KG1 (cell line): ENCODE measurements at places on chromosomes 5 and 9.

GRCh38 chr9:93406371-93406770 is 45.1 kb upstream of the FAM120A start:
- no peak for DNase-seq

DNA sequence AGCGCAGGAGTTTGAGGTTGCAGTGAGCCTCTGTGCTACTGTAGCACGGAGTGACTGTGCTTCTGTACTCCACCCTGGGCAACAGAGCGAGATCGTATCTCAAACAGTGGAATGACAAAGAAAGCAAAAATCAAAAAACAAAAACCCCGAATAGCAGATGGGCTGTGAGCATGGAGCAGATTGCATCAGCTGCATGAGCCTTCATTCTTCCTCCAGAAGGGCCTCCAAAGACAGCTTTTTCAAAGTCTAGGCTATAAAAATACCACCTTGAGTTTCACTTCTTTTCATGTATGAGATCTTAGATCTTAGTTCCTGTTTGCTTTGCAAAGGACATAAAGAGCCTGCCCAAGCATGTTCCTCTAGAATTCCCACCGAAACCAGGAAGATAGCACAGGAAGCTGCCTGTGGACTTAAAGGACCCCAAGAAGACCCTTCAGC is 15.0 kb upstream of the HSPB3 start:
- DNase-seq: no peak

DNA sequence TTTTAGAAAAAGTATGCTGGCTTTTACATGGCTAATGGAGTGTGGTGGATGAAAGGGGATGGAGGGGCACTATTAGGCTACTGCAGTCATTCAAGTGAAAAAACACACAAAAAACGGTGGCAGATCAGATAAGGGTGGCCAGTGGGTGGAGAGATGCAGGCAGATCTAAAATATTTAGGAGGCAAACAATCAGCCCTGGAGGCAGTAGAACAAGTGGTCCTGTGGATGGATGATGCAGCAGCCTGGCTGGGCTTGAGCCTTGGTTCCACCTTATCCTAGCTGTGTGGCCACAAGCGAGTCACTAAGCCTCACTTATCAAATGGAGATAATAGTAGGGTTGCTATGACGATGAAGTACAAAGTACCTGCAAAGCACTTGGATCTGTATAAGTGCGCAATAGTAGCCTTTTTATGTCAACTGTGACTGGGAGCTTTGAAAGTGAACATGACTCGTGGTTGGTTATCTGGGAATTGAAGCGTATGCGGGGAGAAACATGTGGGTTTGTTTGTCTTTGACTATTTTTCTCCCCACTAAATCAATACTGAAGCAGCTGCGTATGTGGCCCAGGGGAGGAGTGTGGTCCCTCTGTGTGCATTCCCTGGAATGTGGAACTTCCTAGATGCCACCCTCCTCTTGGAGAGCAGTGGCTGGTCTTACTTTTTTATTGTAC is 20.2 kb downstream of the NSG2 start:
- no peak for DNase-seq

- no peak for DNase-seq
These were observed 25.8 kb downstream of the CD180 start for GRCh38 chr5:67170767-67171166.

- DNase-seq: no peak
These were observed 58.1 kb upstream of the ZNF354A start for GRCh38 chr5:178788381-178789085.

DNA sequence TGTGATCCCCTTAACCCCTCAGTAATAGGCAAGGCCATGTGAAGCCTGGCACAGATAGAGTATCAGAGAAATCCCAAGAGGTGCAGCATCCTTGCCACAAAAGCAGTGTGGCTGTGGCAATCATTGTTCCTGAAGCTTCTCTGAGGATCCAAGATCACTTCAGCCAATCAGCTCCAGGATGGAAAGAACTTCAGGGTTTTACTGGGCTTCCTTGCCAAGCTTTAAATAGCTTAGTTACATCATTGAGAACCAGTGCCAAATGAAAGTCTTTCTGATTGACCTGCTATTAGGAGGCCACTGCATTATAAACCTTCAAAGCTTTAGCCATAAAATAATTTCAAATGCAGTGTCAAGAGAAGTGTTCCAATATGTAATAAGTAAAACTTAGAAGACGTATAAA is 430.6 kb downstream of the PIK3R1 start:
- no peak for DNase-seq

GRCh38 chr5:144156767-144157171 is 13.7 kb downstream of the YIPF5 start:
- DNase-seq: no peak

DNA sequence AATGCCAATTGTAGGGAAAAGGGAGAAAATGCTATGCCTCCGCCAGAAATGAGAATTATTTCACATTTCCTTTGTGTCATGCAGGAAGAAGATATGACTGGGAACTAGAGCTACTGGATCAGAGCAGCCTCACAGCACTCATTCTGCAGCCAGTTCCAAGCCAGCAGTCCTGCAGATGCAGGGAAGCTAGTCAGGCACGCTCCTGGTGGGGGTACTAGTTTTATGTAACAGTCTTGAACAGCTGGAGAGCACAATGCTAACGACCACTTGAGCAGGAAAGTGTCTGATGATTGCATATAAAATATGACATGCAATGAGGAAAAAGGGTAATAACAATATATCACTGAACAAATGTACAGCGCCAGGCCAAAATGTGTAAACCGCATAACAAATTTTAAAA is 21.7 kb downstream of the CDH10 start:
- no peak for DNase-seq

GRCh38 chr9:101114317-101114716 is 85.8 kb downstream of the PLPPR1 start:
- DNase-seq: no peak

DNA sequence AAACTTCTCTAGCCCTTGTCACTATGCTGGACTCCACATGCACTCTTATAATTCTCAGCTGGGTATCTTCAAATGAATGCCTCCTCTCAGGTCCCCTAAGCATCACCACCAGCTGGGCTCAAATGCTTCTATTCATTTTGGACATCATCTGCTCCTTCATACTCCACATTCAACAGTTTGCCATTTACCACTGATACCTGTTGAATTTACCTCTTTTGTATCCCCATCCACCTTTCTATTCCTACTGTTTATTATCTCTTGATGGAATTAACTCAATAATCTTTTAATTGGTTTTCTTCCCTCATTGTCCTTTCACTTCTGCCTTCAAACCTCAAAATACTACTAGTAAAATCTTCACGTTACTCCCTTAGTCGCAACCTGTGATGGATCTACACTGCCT is 14.5 kb downstream of the RANBP6 start:
- DNase-seq: no peak

GRCh38 chr9:112094948-112095681 is 80.0 kb downstream of the SUSD1 start:
- no peak for DNase-seq

GRCh38 chr9:16010221-16010620 is 457.4 kb downstream of the CCDC171 start:
- DNase-seq: no peak

GRCh38 chr9:106798016-106798799 is 64.8 kb upstream of the ZNF462 start:
- DNase-seq: no peak

DNA sequence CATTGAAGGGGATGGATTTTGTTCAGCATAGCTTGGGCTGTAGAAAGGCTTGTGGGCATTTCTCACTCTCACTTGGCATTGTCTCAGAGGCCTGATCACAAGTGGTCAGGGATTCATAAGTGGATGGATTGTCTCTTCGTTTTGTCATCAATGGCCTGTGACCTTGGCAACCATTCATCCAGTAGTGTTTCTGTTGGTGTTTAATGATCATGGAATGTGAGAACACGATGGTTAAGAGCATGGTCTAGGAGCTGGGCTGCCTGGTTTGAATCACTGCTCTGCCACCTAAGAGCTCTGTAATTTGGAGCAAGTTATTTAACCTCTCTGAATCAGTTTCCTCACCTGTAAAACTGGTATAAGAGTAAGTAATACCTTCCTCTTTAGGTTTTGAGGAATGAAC is 430.1 kb upstream of the MEF2C start:
- no peak for DNase-seq

GRCh38 chr5:137234973-137235943 is 263.9 kb downstream of the SPOCK1 start:
- DNase-seq: no peak

GRCh38 chr9:113963696-113964494 is 87.8 kb downstream of the ZNF618 start:
- DNase-seq: no peak

GRCh38 chr5:159488516-159488915 is 158.2 kb upstream of the IL12B start:
- no peak for DNase-seq

DNA sequence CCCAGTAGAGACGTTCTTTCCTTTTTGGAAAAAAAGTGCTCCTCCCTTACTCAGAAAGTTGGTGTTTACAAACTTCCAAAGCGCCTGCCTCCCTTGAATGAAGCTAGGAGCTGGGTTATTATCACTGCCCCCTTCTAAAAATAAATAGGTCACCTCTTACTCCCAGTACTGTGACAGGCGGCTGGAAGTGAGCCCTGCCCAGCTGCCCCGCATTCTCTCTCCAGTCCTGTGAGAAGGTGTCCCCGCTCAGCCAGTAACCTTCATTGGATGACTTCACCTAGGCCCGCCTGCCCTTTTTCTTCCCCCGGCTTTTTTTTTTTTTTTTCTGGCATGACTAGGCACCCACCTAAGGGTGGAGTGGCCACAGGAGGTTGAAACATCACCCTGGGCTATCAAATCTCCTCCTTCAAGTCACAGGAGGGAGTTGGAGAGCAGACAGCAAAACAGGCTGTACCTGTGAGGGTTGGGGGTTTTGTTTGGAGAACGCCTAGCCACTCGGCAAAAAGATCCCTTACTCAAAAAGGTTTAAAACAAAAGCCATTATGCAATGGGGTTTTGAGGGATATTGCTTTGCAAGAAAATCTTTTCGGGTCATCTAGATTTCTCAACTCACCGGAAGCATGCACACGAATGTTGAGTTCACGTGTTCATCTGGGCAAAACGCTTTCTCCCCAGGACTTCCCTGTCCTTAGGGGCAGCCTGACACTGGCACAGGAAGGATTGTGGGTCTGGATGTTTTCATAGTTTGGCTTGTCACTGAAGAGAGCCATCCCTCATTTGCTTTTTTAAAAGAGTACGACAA is 43.3 kb upstream of the ZNF622 start:
- no peak for DNase-seq

GRCh38 chr9:37593883-37594448 is 1.6 kb upstream of the TOMM5 start:
- DNase-seq: no peak

- DNase-seq: no peak
These were observed 365.1 kb downstream of the ENC1 start for GRCh38 chr5:74275171-74275992.

DNA sequence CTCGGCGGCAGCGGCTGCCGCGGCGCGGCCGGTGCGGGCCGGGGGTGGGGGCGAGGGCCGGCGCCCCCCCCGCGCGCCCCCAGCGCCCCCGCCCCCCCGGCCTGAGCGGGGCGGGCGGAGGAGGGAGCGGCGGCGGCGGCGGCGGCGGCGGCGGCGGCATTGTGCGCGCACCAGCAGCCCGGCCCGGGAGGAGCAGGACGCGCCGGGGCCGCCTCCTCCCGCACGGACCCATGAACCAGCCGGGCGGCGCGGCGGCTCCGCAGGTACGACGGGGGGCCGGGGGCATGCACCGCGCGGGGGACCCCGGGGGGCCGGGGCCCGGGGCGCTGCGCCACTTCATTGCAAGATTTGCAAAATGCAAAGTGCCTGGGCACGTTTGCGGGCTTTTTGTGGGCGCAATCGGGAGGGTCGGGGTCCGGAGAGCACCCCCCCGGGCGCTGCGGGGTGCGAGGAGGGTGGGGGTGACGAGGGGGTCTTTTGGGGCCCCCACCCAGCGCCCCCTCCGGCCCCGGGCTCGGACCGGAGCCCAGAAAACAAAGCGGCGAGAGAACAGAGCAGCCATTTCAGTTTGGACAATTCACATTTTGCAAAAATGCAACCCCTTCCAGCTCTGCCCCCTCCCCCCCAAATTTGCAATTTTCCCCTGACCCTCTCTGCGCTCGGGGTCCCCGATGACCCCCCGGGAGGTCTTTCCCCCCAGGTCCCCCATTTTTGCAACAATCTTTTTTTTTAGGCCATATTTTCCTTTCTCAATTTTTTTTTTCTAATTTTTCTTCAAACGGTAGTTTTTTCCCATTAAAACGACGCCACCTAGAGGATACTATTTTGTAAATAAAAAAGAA is at the start of gene ZNF618:
TSS of gene ZNF618 (plus strand) at position 159 of the 842 bp plus-strand sequence. CDS start at position 231, 72 bp downstream.
- DNase-seq: peak; percentile 21

DNA sequence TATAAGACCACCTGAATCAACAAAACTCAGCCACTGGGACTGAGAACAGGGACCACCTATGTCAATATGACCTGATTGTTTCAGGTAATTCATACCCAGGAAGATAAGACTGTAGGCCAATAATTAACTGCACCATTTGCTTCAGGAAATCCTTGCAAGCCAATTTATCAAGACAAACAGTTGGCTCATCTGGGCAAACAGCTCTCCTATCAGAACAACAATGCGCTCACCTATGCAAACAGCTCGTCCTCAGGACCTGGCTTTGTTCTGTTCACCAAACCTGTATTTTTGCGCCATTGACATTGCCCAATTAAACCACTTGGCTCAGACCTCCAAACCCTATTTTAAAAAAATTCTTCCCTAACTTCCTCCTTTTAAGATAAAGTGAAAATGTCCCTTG is 92.3 kb upstream of the MARCHF11 start:
- DNase-seq: no peak

DNA sequence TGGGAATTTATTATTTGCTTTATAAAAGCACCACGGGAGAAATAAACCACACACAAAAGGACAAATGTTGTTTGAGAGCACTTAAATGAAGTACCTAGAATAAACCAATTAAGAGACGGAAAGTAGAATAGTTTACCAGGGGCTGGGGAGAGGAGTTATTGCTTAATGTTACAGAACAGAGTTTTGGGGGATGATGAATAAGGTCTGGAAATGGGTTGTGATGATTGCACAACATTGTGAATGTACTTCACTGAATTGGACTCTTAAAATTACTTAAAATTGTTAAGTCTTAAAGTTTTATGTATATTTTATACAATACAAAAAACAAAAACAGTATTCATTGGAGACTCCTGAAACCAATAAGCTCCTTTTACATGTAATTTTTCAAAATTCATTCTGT is 1.5 kb downstream of the ZBTB43 start:
- no peak for DNase-seq

DNA sequence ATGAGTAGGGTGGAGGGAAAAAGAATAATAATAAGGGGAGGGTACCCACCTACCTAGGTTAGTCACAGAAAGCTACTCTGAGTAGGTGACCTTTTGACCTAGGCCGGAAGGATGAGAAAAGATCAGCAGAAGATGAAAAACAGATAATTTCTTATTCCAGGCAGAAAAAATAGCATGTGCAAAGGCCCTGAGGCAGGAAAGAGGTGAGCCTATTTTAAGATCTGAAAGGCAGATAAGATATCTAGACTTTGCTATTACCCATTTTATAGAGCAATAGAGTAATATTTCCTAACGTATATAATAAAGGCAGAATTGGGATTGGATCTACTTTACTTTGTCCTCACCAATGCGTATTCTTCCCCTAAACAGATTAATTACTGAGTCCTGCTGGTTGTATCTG is 393.9 kb upstream of the MPDZ start:
- no peak for DNase-seq
